ENCODE measurements at places on chromosomes 1 and 21.

DNA sequence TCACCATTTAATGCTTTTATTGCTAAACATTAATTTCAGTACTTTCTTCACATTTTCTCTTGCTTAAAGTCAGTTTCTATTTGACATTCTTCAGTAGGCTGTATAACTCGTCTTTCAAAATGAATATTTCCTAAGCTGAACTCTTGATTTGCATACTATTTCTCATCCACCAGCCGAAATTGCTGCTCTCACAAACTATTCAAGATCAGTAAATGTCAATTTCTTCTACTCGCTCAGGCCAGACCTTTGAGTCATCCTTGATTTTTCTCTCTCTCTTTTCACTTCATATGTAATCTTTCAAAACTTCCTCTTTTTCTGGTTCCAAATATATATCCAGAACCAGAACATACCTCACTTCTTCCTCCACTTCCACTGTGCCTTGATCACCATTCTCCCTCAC, 990.0 kb downstream of the KCNT2 start:
- DNase-seq = no peak

- DNase-seq = no peak
Measured at GRCh38 chr1:221793439-221794078, 51.7 kb upstream of the DUSP10 start.

DNA sequence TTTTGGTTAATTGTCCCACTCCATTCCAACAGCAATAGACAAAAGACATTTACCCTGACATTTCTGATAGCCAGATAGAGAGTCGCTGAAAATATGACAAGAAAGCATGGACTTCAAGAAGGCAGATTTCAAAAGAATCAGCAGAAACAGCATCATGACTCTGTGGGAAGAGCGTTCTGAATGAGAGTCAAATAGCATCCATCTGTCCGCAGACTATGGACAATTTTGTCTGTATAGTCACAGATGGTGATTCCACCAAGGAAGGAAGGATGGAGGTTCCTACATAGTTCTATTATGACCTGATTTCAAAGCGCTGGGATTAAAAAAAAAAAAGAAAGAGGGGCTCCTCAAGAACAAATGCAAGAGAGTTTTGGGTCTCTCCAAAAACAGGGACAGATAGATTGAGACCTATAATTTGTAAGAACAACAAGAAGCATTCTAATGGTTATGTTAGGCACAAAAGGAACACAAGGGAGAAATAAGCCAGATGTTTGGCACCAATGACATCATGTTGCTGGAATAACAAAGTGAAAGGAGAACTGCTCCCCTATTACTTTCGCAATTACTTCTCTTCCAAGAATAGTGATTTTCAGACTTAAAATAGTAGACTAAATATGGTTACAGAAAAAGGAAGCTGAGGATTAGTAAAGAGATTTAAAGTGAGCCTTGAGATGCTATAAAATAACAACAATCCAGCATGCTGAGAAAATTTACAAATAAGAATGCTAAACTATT, 28.5 kb downstream of the NIBAN1 start:
- no peak for DNase-seq

GRCh38 chr1:17485281-17485680, 45.8 kb upstream of the RCC2 start:
- no peak for DNase-seq

DNA sequence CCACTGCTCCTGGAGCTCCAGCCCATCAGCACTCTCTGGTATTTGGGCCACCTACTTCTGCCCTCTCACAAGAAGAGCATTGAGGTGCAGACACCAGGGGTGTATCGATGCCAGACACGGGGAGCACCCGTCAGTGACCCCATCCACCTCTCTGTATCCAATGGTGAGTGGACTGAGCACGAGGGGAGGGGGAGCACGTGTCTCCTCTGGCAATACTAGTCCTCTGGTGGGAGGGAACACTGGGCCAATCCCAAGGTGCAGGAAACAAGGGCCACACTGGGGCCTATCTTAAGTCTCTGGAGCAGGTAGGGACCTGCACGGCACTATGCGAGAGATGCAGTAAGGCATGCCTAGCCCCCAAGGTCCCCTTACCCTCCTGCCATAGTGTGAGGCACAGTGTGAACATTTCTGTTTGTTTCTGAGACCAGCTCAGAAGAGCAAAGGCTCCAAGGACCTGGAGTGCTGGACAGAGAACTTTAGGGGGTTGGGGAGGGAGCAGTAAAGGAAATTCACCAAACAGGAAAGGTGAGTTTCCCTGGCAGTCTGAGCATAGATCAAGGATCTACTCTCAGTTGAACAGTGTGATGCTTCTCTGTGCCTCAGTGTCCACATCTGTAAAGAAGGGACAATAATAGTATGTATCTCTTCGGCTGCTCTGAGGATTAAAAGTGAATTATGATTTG, 2.3 kb downstream of the FCRLB start:
- DNase-seq = no peak

DNA sequence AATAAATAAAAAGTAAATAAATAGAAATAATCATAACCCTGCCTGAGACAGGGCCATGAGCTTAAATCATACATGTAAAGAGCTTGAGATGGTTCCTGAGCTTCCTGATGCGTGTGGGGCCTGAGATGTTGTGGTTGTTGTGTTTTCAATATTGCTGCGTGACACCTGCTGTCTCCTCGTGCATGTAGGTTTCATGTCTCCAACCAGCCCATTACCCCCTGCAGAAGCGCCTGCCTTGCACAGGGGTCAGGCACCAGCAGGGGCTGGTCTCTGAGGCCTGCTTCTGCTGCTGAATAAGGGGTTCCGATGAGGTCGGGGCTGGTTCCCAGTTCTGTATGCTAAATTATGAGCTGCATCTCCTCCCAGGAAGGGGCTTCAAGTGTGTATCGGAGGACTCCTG, 15.9 kb downstream of the UMODL1 start:
- peak; percentile 48 for DNase-seq

GRCh38 chr1:111786669-111787207, 31.0 kb downstream of the DDX20 start:
- DNase-seq = no peak

GRCh38 chr1:107935396-107936064, 29.4 kb downstream of the VAV3 start:
- DNase-seq = peak; percentile 45

GRCh38 chr1:65985393-65986066, 192.8 kb downstream of the PDE4B start:
- DNase-seq = no peak

DNA sequence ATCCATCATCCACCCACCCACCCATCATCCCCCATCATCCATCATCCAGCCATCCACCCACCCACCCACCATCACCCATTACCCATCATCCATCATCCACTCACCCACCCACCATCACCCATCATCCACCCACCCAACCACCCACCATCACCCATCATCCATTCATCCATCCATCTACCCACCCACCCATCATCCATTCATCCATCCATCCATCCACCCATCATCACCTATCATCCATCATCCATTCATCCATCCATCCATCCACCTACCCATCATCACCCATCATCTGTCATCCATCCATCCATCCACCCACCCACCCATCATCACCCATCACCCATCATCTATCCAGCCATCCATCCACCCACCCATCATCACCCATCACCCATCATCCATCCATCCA, 81.5 kb downstream of the ADARB1 start:
- DNase-seq = no peak

DNA sequence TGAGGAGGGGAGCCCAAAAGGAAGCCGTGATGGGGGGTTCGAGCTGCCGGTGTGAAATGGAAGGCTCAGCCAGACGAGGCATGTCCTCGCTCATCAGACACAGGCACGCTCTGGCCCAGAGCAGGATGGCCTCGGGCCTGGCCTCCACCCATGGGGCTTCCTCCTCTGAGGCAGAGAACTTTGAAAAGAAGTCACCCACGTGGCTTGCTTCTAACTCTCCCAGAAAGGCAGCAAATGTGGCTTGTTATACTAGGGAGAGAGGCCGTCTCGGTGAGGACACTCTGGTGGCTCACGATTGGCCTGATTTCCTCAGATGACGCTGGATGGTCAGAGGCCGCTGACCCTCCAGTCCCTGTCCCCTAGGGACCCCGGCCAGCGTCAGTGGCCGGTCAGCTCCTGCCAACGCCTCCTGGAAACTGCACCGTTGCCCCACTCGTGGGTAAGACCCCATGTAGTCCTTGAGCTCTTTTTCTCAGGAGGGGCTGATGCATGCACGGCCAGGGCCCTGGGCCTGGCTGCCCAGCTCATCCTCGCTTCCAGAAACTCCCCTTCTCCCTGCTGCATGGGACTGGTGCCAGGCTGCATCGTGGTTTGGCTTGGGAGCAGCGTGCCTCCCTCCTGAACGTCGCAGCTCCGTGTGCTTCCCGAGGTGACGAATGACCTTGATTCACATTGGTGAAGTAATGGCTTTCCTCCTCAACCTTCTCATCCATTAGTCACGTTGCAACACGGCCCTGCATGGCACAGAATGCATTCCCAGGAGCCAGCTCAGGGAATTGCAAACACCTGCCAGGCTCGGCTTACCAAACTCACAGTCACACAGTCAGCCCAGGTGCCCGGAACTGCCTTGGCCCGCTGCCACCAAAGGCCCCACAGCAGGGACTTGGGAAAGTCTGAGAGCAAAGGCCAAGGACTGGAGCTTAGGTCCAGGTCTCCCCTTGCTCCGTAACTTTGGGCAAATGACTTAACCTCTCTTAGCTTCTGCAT, 58.8 kb downstream of the TOMM20 start:
- DNase-seq = no peak

GRCh38 chr1:202122639-202123335, at the start of gene GPR37L1:
Gene GPR37L1 (plus strand): TSS chr1:202122917. CDS start chr1:202122964, 47 bp downstream.
- no peak for DNase-seq

- no peak for DNase-seq
Measured at GRCh38 chr1:180198196-180198595, 31.9 kb upstream of the LHX4 start.

GRCh38 chr1:20721117-20722061, 3.6 kb upstream of the KIF17 start:
- DNase-seq = no peak

DNA sequence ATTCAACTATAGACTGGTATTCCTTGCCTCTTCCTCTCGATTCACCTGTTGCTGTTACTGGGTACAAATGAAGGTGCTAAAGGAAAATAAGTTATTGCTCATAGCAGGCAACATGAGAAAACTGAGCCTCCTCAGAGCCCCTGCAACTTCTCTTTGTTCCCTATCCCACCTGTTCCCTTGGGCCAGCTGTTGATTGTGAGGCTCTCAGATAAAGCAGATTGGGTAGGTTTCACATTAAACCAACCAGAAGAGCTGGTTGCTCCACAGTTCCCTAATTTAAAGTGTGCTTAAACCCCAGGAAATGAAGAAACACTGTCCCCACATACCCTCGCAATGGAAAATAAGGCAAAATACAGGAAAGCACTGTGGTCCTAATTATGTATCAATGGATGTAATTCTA, 4.8 kb downstream of the DEDD start:
- DNase-seq = no peak

DNA sequence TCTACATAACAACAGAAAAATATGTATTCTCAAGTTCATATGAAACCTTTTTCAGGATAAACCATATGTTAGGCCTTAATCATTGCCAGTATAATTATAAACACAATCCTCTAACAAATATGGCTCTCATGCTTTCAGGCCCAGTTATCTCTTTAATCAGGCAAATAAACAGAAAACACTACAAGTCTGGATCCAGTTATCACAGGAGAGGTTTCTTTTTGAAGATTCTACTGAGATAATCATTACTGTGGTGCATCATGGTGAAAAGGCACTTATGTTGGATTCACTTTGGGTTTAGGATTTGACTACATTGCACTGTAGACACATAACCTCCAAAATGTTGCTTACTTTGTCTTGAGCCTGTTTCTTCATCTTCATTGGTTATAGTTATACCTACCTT, 8.4 kb upstream of the ATP6V1G3 start:
- DNase-seq = no peak

DNA sequence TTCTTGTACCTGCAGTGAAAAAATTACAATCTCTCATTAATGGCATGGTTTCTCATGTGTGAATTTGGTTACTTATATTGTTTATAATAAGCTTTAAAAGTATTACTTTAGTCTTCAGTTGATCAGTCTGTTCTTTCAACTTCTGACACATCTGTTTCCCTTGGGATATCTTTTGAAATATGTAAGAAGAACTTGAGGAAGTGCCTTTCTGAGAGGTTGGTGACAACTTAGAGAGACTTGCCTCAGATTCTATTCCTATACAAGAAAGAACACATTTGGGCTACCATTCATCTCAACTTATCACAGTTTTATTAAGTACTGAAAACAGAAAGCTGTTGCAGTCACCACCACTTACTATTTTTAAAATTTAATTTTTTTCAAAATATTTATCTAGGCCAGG, 8.1 kb downstream of the AKNAD1 start:
- DNase-seq = no peak

DNA sequence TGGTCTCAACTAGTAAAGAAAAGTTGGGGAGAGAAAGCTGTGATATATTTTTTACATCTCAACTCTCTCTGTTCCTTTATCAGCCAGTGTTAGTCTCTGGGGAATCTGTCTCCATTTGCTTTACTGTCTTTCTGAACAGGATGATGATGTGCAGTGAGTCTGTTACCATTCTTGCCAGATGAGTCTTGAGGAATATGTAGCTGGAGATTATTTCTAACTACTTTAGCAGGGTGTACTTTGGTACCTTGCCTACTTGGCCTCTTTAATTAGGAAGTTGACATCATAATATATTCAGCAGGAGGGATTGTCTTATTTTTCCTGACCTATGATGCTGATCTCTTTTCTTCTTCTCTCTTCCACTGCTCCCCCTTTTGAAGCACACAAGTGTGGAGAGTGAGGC, 15.7 kb upstream of the HAX1 start:
- no peak for DNase-seq

GRCh38 chr1:246907472-246907871, 24.3 kb downstream of the AHCTF1 start:
- DNase-seq = no peak

- no peak for DNase-seq
Measured at GRCh38 chr1:93876244-93876643, 2.8 kb downstream of the DNTTIP2 start.

DNA sequence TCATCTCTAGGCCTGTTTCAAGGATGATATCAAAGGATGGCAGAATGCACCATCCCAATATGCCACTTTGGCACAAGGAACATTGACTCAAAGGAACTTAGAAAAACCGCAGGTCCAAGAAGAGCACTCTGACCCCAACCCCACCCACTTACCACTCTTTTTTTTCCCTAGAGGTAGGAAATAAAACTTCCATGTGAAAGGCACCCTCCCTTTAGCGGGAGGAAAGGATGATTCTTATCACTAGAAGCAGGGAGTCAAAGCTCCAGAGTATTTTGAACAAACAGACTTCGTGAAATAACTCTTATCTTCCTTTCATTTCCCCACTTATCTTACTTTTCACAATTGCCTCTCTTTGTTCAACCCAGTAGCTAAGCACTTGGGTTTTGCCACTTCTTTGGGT, 22.2 kb downstream of the PSMG1 start:
- no peak for DNase-seq

- no peak for DNase-seq
Measured at GRCh38 chr1:36948606-36949005, 85.7 kb downstream of the GRIK3 start.

- no peak for DNase-seq
Measured at GRCh38 chr21:46092026-46092764, 5.7 kb upstream of the COL6A2 start.

DNA sequence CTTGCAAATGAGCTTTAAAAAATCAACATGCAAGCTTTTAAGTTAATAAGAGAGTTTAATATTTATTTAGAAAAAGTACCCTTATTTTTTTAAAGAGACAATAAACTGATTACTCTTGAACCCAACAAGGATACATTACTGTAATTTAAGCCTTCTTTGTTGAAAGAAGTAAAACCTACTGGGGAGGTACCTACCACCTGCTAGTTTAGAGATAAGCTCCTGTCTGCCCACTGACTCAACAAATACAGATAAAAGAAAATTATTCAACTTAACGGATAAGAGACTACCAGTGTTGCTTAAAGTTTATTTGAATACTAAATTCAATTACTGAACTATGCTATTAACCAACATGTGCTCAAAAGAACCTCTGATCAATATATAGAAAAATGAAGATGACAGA, 23.1 kb downstream of the USP24 start:
- no peak for DNase-seq
